Endothelial cell of umbilical vein (primary cell): ENCODE measurements at places on chromosomes 12 and 14. TPM values are rescaled to one million over a fixed set of nuclear protein-coding genes. Genes with fewer than 3 reads are reported as not detected.

KRT73 gene
- not detected in 2 replicates for total RNA-seq

DNA sequence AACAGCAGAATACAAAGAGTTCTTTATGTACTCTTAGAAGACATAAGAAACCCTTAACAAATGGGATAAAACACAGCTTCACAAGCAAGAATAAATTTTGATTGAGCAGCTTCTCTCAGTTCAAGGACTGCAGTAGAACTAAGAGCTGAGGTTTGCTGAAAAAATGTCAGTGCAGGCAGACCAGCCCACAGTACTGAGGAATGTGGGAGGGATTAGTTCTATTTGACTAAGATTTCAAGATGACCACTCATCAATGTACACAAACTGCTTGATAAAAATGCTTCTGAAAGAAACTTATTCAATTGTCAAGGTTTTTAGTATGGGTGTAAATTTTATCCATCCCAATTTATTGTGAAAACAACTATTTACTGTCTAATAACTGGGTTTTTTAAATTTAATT is 138.4 kb downstream of the SEC23A start:
- DNase-seq, result no peak

GRCh38 chr14:79275292-79275655 is 936.0 kb downstream of the DIO2 start:
- DNase-seq, result no peak

DNA sequence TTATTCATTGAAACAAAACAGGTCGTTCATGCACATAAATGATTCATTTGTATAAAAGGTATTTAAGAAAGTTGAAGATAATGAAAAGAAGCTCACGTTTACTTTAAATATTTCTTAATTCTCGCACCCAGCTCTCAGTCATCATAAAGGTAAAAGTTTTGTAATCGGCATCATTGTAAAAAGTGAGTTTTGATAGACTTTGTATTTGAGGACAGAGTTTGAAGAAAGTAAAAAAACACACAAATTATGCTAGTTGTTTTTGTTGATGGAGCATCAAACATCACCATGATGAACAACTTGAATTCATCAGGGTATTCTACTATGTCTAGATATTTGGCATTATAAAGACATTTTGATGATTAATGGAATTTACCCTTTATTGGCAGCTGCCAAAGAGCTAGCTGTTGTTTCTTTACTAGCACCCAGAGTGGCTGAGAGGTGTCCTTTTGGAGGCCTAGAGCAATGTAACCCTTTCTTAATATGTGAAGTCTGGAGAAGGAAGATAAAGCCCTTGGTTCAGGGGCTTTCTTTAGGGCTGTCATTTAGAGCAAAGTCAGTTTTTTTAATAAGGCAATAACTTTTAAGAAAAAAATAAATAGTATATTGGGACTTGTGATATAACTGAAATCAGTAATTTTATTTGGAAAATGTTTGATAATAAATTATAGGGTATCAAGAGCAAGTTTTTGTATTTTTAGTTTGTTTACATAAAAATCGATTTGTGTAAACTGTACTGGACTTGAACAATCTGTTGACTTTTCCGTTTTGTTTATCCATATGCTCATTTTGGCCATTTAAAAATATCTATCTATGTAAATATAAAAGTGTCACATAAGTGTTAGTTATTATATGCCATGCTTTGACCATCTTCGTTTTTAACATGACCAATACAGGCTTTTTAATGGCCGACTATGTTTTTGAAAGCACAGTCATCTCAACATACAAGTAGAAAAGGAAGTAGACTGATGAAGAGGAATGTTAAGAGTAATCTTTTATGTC is 7.4 kb downstream of the GLRX5 start:
- DNase-seq, result no peak

- no peak for DNase-seq
Measured at GRCh38 chr12:14824012-14824634, 10.1 kb upstream of the SMCO3 start.

GRCh38 chr14:23556700-23557440 is 799 bp downstream of the THTPA start:
- DNase-seq, result no peak

DNA sequence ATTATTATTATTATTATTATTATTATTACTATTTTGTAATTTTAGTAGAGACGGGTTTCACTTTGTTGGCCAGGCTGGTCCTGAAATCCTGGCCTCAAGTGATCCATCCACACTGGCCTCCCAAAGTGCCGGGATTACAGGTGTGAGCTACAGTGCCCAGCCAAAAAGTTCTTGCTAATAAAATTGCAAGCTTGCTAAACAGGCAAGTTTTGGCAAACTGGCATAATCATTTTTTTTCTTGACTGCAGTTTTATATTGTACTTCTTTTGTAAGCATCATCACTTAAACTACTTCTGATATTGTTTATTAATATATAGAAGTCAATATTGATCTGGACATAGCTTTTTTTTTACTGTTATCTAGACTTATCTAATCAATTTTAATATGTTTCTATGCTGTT is 536.4 kb downstream of the LRFN5 start:
- DNase-seq, result no peak
